ENCODE measurements at places on chromosomes 2 and 18.

GRCh38 chr18:38241736-38242135 lies 676.1 kb upstream of the CELF4 start:
- DNase-seq = no peak

DNA sequence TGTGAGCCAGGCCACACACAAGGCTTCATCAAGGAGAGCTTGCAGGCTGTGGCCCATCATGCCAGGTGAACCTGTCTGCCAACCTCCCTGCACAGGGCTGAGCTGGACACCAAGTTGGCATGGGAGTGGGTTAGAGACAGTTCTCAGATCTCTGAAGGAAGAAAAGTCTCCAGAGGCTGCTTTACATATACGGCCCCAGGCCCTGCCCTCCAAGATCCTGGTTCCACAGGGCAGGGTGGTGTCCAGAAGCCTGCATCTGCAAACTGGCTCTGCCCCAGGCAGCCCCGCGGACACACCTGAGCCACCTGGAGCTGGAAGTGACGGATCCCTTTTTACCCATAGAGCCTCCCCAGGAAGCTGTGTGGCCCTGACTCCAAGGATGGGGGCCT lies 24.2 kb upstream of the HES6 start:
- DNase-seq = no peak

DNA sequence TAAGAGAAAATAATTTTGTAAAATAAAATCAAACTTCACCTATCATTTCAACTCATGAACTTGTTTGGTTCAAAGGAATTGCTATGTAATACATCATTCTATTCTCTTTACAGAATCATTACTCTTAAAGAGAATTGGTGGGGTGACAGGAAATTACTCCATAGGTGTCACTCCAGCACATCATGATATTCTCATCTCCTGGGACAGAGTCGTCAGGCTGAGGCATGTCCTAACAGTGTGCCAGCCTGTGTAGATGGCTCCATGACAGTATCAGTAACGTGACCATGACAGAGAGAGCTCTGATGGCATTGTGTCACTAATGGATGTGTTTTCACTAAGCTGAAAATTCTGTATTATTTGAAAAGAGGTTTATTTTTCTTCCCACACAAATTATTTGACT lies 13.9 kb downstream of the SPATS2L start:
- peak; percentile 35 for DNase-seq

DNA sequence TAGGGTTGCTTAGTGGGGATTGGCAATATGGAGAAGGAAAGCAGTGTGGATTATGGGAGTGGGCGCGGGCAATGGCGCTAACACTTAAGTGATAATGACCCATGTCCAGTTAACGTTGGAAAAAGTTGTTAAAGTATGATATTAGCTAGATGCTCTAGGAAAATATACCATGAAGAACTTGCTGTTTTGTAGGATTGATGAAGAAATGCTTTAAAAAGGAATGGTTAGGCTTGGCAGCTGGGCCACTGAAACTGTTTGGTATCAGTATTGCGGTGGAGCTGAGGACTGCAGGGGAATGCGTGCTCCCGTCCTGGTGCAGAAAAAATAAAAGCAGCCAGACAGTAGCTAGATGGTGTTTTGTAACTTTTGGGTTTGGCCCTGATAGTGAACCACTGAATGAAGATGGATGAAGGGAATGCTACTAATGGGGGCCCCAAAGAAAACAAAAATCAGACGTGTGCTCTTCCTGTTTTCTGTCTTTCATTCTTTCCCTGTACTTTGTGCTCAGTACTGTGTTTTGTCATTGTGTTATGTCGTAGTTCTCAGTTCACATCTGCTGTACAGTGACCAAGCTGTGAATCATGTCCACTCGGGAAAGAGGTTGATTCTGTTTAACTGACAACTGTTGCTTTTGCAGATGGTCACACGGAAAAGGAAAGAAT lies 999 bp downstream of the INSIG2 start:
- DNase-seq = peak; percentile 39

GRCh38 chr2:206863196-206863595 lies 76.1 kb upstream of the CPO start:
- DNase-seq = no peak

- DNase-seq = no peak
Measured at GRCh38 chr2:179021258-179021657, 28.7 kb downstream of the CCDC141 start.

DNA sequence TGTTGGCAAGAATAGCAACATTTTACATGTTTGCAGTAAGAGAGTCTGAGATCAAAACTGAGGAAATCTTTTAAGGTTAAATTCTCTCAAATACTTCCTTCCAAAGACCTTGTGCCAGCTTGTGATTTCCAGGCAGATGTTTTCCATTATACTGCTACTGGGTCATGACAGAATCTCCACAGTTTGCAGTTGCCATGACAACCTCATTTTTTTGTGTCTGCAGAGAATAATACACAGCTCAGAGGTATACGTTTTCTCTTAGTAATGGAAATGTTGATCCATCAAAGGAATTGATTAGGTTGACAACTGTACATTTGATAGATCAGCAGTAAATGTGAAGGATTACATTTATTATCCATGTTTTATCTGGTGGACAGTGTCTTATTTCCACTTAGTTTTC lies 29.1 kb upstream of the CSRNP3 start:
- DNase-seq = no peak

- DNase-seq = no peak
Measured at GRCh38 chr2:109335631-109336176, 206.7 kb downstream of the SH3RF3 start.

- DNase-seq = no peak
Measured at GRCh38 chr2:33208400-33208799, 261.6 kb downstream of the LTBP1 start.

DNA sequence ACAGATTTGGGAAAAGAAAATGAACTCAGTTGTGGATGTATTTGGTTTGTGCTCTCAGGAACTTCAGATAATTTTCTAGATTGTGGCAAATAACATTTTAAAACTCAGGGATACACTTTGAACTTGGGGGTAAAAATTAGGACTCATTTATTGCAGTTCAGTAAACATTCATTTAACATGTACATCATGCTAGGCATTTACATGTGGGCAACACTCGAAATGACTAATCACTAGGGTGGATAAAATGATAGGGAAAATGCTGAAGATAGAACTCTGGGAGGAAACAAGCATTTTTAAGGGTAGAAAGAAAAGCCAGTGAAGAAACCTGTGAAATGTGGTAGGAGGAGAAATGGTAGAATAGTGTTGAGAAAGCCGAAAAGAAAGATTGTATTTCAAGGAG lies 7.8 kb downstream of the FAM117B start:
- no peak for DNase-seq

GRCh38 chr18:49016648-49017539 lies 66.1 kb upstream of the SMAD7 start:
- DNase-seq = no peak

GRCh38 chr2:195390686-195391321 lies 266.2 kb upstream of the SLC39A10 start:
- DNase-seq = peak; percentile 12

- peak; percentile 77 for DNase-seq
Measured at GRCh38 chr2:174395969-174396630, 570 bp downstream of the SCRN3 start.

DNA sequence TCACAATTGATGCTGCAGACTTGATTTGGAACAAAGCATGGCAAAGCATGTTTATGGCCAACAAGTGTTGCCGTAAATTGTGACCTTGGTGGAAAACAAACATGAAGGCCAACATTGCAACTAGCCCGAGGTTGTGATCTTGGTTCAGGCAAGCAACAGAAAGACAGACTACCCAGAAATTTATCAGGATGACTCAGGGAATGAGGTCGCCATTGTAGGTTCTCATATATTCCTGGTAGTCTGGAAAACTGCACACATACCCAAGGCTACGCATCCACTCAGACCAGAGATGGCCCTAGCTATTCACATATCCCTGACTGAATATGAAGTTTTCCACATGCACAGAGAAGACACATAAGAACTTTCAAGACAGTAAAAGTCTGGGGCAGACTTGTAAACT lies 30.1 kb downstream of the CYP1B1 start:
- DNase-seq = no peak

DNA sequence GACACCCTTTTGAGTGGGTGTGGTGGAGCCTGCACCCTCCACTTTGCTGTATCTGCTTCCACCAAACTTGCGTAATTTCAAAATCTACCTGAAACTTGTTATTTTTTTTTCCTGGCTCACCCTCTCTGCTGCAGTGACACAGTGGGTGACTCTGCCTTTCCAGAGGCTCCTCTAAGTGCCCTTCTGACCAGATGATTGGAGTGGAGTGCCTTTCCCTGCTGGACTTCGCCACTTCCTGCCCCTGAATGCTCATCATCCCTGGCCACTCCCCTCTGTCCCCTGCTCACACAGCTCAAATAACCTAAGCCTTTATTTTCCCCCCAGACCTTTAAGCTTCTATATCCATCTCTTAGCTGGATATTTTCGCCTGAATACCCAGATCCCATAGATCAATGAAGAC lies 777.5 kb upstream of the ID2 start:
- DNase-seq = no peak

- no peak for DNase-seq
Measured at GRCh38 chr18:56444201-56444600, 194.2 kb downstream of the TXNL1 start.

Data from NCI-H526 (cell line).